ENCODE measurements at places on chromosomes 13 and 19. TPM values are rescaled to one million over a fixed set of nuclear protein-coding genes. Genes with fewer than 3 reads are reported as not detected.

The S1PR4 gene
- 0.27 TPM for total RNA-seq

The SCAF1 gene
- total RNA-seq = 42.0 TPM

The ZNF615 gene
- 9.6 TPM for total RNA-seq

The FBN3 gene
- not detected for total RNA-seq

The SHD gene
- not detected for total RNA-seq

The KIR3DL1 gene
- total RNA-seq = not detected

The BRSK1 gene
- 1.6 TPM for total RNA-seq

The LYPD5 gene
- 0.89 TPM for total RNA-seq

The BLOC1S3 gene
- total RNA-seq = 3.6 TPM

The DIAPH3 gene
- total RNA-seq = 0.32 TPM

The IGFL1 gene
- total RNA-seq = not detected

The CYP4F12 gene
- 5.2 TPM for total RNA-seq

The CGB2 gene
- not detected for total RNA-seq

The TPTE2 gene
- total RNA-seq = not detected

The TMEM59L gene
- total RNA-seq = 1.6 TPM

The PAF1 gene
- 32.0 TPM for total RNA-seq

The CCDC70 gene
- not detected for total RNA-seq

The EFNA2 gene
- total RNA-seq = not detected

The RFPL4A gene
- not detected for total RNA-seq

The CGB5 gene
- total RNA-seq = not detected

The HSD17B14 gene
- total RNA-seq = 1.9 TPM

The CEACAM7 gene
- not detected for total RNA-seq

The CHST8 gene
- total RNA-seq = not detected

The NCCRP1 gene
- not detected for total RNA-seq

The CEACAM1 gene
- 2.6 TPM for total RNA-seq

The NCR1 gene
- total RNA-seq = not detected

The ZNF677 gene
- 21.1 TPM for total RNA-seq

The GIPC3 gene
- 2.2 TPM for total RNA-seq

The DACT3 gene
- 15.2 TPM for total RNA-seq

The MCEMP1 gene
- 0.67 TPM for total RNA-seq

The ZNF442 gene
- total RNA-seq = 2.3 TPM

The ZNF497 gene
- total RNA-seq = 0.30 TPM

The ZNF723 gene
- total RNA-seq = not detected

The KLK10 gene
- total RNA-seq = not detected

The FAM216B gene
- total RNA-seq = 4.6 TPM

The HS6ST3 gene
- 0.56 TPM for total RNA-seq

The KLK3 gene
- total RNA-seq = not detected

The ELSPBP1 gene
- not detected for total RNA-seq

The PRSS57 gene
- total RNA-seq = not detected

The KLHL1 gene
- total RNA-seq = not detected

The CKM gene
- 6,434 TPM for total RNA-seq

The ZNF30 gene
- 2.6 TPM for total RNA-seq

The GRK1 gene
- total RNA-seq = 0.13 TPM

The SIGLEC8 gene
- 0.13 TPM for total RNA-seq

The LHFPL6 gene
- total RNA-seq = 53.0 TPM

The PLK5 gene
- not detected for total RNA-seq

The CBY2 gene
- total RNA-seq = not detected

The CEACAM20 gene
- total RNA-seq = not detected

The STAP2 gene
- total RNA-seq = 1.6 TPM

The FFAR1 gene
- not detected for total RNA-seq

The XRCC1 gene
- total RNA-seq = 12.4 TPM

The ARGLU1 gene
- total RNA-seq = 25.6 TPM

The GPR18 gene
- not detected for total RNA-seq

The KCNN1 gene
- total RNA-seq = not detected

The FPR1 gene
- total RNA-seq = 3.5 TPM

Measured in Right ventricle myocardium superior (tissue), 1 donor.